GM04503 (cell line): ENCODE measurements at places on chromosomes 7 and 10.

GRCh38 chr10:22701132-22701826, 13.1 kb downstream of the PIP4K2A start:
- DNase-seq = no peak

DNA sequence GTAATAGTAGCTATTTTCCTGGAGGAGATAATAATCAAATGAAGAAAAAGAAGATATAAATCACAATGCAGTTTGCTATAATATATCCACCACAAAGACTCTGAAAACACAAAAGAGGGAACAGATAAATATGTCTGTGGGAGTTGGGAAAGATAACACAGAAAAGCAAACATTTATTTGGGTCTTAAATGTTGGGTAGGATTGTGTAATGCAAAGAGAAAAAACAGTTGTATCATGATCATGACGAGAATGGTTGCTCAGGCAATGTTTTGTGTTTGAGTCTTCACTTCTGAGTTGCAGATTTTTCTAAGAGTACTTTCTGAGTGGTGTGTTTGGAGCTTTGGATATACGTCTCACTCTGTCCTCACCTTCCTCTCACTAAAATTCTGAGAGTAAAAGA, 437.5 kb downstream of the TFEC start:
- DNase-seq = no peak

GRCh38 chr10:119189811-119190282, 11.2 kb upstream of the PRDX3 start:
- no peak for DNase-seq

DNA sequence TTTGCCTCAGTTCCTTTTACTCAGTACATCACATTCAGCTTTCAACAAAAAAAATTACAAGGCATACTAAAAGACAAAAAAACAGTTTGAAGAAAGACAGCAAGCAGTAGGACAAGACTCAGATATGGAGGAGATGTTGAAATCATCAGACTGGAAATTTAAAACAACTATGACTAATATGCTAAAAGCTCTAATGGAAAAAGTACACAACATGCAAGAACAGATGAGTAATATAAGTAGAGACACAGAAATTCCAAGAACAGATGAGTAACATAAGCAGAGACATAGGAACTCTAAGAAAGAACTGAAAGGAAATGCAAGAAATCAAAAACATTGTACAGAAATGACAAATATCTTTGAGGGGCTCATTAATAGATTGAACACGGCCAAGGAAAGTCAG, 402.6 kb downstream of the NEBL start:
- DNase-seq = no peak

DNA sequence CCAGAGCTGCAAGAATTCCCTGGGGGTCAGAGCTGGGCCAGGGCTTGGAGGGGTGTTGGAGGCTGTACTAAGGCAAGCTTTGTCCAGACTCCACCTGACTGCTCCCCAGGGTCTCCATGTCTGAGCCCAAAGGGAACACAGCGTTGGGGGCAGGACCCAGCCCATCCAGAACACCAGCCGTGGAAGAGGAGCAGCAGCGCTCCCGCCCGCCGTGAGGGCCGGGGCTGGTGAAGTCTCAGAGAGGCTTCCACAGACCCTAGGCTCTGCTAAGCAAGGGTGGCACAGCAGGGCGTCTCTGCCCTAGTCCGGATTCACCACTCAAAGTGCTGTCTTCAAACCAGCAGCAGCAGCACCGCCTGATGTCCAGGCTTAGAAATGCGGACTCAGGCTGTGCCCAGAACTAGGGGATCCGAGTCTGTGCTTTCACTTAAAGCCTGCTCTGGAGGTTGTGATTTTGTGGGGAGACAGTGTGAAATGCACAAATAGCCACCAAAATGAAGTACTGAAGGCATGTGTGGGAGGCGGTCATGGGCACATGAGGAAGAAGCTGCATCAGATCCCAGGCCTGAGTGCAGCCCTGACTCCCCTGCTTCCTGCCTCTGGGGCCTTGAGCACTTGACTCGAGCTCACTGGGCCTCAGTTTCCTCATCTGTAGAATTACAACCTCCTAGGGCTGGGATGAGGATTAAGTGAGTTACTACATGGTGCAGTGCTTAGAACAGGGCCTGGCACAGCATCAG, 16.6 kb upstream of the AQP1 start:
- DNase-seq = no peak

DNA sequence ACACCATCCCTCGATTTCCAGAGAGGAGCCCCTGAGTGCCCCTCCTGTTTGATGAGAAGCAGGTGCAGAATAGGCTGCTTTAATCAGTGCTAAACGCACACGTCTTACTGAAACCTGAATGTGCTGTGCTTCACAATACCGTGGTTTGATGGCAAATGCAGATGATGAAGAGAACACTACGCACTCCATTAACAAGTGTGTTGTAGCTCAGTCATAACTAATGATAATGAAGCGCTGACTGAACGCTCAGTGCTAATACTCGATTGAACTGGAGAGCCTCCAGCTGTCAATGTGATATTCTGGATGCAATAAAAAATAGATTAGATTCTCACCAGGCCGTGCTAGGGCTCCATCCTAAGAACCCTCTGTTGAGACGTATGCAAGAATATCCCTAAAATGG, 279.7 kb upstream of the PLPP4 start:
- DNase-seq = no peak

DNA sequence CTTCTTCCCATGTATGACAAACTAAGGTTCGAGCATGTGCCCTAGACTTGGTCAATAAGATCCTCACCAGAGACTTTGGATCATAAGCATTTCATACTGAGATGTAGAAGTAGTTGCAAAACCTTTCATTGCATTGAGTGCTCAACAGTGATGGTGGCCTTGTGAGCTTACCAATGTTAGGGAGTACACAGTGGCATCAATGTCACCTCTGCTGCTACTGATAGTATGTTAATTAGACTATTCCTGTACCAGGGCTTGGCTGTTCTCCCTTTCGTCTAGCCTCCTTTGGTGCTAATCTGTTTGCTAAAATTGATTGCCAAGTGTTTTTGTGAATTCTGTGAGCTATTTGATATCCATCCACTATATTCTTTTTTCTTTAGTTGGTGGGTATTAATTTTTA, 264.5 kb upstream of the SEMA3C start:
- no peak for DNase-seq

- no peak for DNase-seq
Observed at GRCh38 chr7:20141666-20142065, 75.5 kb downstream of the MACC1 start.
